Esophagus (tissue), 2 donors: ENCODE measurements at places on chromosomes 1 and 21. TPM values are rescaled to one million over a fixed set of nuclear protein-coding genes. Genes with fewer than 3 reads are reported as not detected.

The LCE1C gene
- polyA plus RNA-seq, result 0.32 TPM

The CD52 gene
- 20.6 TPM for polyA plus RNA-seq

The WDR77 gene
- 17.8 TPM for polyA plus RNA-seq

The NEGR1 gene
- 1.4 TPM for polyA plus RNA-seq

The MFSD2A gene
- polyA plus RNA-seq, result 30.4 TPM

The LMOD1 gene
- 60.4 TPM for polyA plus RNA-seq

The RPL22 gene
- 588 TPM for polyA plus RNA-seq

The RAB25 gene
- 576 TPM for polyA plus RNA-seq

The ACTA1 gene
- polyA plus RNA-seq, result 0.35 TPM

The RUNX3 gene
- polyA plus RNA-seq, result 1.4 TPM

The AMY1A gene
- not detected for polyA plus RNA-seq

The IGSF5 gene
- not detected for polyA plus RNA-seq

The RIPK4 gene
- 72.4 TPM for polyA plus RNA-seq

The CNR2 gene
- polyA plus RNA-seq, result 0.01 TPM

The EVA1B gene
- 9.3 TPM for polyA plus RNA-seq

The LRRC39 gene
- 0.41 TPM for polyA plus RNA-seq

The ADORA1 gene
- 0.22 TPM for polyA plus RNA-seq

The CCDC27 gene
- polyA plus RNA-seq, result not detected

The PLEKHA6 gene
- 11.0 TPM for polyA plus RNA-seq

The ANKRD45 gene
- polyA plus RNA-seq, result not detected

The AMY2A gene
- polyA plus RNA-seq, result 0.16 TPM

The AGL gene
- 8.9 TPM for polyA plus RNA-seq

The CFHR1 gene
- polyA plus RNA-seq, result not detected

The TRPM2 gene
- polyA plus RNA-seq, result 1.7 TPM

The HRNR gene
- 0.08 TPM for polyA plus RNA-seq

The RGS18 gene
- polyA plus RNA-seq, result 0.29 TPM

The VTCN1 gene
- 0.06 TPM for polyA plus RNA-seq

The BNIPL gene
- 159 TPM for polyA plus RNA-seq

The VANGL1 gene
- 4.1 TPM for polyA plus RNA-seq

The RNU1-1 gene
- polyA plus RNA-seq, result not detected
